Activated naive CD8-positive, alpha-beta T cell treated with anti-CD3 and anti-CD28 coated beads for 36 hours (primary cell): ENCODE measurements at places on chromosomes 1 and 21.

DNA sequence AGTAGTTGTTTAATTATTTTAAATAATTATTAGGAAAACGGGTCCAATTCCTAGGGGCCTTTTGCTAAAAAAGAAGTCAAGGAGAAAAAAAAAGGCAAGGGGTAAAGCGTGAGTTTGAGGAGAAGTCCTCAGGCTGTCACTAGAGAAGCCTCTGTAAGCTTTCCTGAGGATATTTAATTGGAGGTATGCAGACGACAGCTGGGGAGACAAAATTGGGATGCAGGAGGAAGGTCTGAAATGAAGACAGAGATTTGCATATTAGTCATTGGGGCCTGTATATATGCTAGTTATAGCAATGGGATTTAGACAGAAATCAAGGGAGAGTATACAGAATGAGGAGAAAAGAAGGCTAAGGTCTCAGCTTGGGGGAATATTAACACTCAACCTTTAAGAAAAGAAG is 8.6 kb downstream of the ATP6V1G3 start:
- DNase-seq, result no peak

DNA sequence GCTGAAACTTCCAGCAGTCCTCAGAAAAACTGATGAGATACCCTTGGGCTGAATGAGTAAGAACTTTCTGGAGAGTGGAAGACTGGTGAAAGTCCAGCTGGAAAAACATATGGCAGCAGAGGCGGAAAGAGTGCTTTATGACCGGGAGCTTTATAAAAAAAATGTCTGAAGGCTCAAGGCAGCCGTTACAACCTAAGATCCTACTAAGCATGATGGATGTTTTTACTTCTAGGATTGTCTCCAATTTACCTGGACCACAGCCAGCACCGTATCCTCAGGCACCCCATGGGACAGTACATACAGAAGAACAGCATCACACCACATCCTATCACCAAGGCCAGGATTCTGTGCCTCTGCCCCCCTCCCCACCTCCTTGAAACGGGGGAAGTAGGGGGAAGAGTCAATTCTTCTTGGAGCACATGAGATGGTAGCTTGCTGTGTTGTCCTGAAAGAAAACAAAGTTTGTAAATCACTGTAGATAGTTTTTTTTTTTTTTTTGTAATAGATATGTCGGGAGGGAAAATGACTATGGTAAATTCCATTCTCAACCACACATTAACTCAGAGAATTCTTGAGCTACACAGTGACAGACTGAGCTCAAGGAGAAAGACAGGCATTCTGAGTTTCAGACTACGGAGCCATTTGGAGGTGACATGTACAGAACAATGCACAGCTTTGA is 11.8 kb upstream of the IRF2BP2 start:
- no peak for DNase-seq

DNA sequence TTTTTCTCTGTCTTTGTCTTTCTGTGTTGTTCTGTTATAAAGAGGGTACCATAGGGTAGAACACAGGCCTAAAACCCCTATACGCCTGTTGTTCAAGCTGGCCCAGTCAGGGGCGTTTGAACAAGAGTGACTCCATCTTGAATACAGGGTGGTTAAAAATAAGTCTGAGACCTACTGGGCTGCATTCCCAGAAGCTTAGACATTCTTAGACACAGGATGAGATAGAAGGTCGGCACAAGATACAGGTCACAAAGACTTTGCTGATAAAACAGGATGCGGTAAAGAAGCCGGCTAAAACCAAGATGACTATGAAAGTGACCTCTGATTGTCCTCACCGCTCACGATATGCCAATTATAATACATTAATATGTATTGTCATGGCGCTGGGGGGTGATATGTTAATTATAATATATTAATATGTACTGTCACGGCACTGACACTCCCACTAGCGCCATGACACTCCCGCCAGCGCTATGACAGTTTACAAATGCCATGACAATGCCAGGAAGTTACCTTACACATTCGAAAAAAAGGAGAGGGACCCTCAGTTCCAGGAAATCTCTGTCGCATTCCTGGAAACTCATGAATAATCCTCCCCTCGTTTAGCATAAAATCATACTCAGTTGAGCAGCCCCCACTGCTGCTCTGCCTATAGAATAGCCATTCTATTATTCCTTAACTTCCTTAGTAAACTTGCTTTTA is 58.5 kb upstream of the KLHDC7A start:
- no peak for DNase-seq

DNA sequence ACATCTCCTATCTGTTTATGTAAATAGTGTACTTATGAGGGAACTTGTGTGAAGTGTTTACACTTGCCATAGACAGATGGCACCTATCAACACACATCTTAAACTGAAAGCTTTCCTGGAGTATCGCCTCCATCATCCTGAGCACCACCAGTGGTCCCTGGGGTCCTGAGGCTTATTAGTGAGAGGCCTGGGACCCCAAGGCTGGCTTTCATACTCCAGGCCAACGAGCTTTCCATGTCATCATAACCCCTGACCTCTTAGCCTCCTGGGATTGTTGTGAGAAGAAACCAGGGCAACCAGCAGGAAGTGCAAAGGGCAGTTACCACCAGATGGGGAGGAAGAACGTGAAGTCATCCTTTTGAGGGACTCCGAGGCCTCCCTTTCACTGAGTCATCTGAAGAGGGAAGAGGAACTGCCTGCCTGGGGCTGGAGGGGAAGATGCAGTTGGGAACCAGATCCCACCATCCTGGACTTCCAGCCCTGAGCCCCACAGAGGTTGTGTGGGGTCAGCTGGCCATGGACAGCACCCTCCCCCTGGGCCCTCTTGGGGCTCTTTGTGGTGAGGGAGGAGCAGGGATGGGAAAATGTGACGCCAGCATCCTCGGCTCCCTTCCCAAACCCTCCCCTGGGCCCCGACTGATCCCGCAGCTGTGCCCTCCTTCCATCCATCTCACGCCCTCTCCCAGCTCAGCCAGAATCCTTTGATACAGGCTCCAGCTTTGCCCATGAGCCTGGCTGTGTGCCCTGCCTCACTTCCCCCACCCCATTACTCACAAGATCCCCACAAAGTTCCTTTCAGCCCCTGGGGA is 5.8 kb downstream of the INKA2 start:
- no peak for DNase-seq

- DNase-seq, result no peak
Measured at GRCh38 chr1:1928231-1929101, 9.4 kb upstream of the TMEM52 start.

- DNase-seq, result peak; percentile 64
Measured at GRCh38 chr1:204989266-204990058, 53.5 kb upstream of the CNTN2 start.

GRCh38 chr1:110668549-110668948 is 6.2 kb downstream of the KCNA3 start:
- DNase-seq, result no peak

DNA sequence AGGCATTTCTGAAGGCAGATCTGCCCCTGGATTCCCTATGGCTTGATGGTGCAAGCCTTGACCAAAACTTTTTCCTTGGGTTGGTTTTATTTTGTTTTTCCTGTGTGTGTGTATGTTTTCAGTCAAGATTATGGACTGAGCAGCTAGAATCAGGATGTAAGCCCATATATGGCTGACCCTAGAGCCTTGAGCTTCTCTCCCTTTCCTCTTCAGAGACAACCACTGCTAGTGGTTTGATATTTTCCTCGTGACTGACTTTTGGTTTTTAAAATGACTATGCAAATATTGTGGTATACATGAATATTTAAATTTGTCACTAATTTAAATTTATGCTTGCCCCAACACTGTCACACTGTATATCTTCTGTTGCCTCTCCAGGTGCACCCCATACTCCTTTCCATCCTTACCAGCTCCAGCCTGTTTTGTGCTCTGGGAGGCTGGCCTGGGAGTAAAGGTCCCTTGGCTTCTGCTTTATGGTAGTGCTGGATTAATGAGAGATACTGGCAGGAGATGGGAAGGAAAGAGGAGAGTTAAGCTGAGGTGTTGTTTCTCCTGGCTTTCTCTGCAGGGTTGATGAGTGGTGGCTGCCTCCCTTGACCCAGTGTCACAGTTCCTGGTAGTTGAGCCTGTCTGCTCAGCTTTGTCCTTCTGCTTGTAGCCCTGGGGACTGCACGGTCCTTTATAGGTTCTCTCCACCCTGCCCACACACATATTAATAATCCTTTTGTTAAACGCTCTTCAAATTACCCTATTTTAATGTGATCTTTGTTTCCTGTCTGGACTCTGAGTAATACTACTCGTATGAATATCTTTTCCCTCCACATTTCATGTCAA is 44.4 kb downstream of the RWDD3 start:
- no peak for DNase-seq

DNA sequence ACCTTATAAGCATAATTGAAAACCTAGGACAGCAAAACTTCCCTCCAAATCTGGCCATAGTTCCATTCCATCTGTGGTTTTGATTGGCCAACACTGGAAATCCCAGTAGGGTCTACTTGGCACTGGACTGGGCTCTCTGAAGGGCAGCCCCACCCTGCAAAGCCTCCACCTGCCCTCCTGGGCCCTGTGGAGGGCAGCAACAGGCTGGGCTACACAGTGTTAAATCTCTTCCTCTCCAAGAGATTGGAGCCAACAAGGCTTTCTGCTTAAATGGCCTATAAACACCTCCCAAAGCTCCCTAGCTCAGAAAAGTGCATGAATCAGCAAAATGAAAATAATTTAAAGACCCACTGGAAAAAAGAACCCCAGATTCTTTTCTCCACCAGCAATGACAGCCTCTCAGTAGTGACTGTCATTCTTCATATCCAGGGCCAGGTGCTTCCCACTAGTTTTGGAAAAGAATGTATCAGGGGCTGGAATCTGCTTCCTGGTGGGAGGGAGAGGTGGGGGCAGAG is 58.5 kb downstream of the BEND5 start:
- DNase-seq, result no peak

DNA sequence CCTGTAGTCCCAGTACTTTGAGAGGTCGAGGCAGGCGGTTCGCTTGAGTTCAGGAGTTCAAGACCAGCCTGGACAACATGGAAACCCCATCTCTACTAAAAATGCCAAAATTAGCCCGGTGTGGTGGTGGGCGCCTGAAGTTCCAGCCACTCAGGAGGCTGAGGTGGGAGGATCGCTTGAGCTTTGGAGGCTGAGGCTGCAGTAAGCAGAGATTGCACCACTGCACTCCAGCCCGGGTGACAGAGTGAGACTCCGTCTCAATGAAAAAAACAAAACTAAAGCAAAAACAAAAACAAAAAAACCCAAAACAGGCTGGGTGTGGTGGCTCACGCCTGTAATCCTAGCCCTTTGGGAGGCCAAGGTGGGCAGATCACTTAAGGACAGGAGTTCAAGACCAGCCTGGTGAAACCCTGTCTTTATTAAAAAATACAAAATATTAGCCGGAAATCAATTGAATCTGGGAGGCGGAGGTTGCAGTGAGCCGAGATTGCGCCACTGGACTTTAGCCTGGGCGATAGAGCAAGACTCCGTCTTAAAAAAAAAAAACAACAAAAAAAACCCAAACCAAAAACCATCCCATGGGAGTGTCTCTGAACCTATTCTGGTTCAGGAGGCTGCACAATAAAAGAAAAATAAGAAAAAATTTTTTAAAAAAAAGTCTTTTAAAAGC is 1.7 kb upstream of the CGN start:
- DNase-seq, result no peak

DNA sequence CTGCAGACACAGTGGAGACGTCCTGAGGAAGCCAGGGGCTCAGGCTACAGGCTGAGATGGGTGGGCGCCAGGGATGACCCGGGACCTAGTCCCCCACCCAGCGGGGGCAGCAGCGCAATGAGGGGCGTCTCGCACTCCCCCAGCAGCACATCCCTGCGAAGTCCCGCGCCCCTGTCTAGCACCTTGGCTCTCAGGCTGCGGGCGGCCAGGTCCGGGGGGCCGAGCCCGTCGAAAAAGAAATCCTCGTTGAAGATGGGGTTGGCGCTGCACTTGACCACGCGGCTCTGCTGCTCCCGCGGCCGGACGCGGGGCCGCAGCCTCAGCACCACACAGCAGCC is 1.8 kb downstream of the C2CD4D start:
- no peak for DNase-seq

GRCh38 chr1:22101995-22102394 is 40.9 kb downstream of the WNT4 start:
- DNase-seq, result no peak

- DNase-seq, result no peak
Measured at GRCh38 chr1:114318961-114319360, 165.3 kb upstream of the SYT6 start.

DNA sequence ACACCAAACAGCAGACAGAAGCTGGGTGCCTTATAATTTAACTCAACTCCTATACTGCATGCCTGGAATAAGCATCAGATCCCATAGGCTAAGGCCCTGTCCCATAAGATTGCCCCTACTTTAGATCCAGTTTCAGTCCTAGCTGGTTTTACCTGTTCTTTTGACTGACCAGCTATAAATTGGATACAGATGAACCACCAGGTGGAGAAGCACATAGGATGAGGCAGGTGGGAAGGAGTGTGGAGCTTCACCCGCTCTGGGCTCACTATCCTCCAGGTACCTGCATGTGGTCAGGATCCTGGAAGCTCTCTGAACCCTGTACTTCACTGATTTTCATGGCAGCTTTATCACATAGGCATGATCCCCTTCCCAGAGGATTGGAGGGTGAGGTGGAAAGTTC is 51.3 kb downstream of the MAST2 start:
- no peak for DNase-seq

DNA sequence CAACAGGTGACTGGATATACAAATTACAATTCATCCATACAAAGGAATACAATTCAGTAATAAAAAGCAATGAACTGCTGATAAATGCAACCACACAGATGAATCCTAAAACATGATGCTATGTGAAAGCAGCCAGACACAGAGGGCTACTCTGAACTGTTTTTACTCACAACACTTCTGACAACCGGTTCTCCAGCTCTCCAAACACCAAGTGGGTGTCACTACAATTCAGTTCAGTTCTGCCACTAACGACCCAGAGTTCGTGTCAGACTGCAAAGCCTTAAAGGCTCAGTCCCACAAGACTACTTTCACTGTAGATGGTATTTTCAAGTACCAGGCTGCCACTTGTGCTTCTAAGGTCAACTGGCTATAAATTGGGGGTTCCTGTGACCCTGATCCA is 119.4 kb downstream of the SLC16A1 start:
- no peak for DNase-seq

DNA sequence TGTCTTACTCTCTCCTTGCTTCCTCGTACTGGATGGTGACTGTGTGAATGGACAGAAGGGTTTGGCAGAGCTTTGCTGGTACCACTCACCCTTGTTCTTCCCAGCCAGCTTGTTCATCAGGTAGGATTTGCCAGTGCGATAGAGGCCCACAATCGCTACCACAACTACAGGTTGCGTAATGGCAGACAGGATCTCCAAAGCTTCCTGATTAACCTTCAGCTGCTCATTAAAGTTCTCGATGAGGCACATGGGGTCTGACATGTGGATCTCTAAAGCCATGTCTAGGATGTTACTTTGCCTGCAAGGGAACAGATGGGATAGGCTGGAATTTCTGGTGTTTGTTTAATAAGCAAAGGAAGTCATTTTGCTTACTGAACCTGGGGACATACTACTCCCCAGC is 3.4 kb downstream of the GBP5 start:
- DNase-seq, result no peak

- no peak for DNase-seq
Measured at GRCh38 chr21:45919593-45919992, 62.0 kb upstream of the COL6A1 start.
